Naive thymus-derived CD8-positive, alpha-beta T cell (primary cell): ENCODE measurements at places on chromosomes 4 and X. TPM values are rescaled to one million over a fixed set of nuclear protein-coding genes. Genes with fewer than 3 reads are reported as not detected.

The PRDM8 gene
- total RNA-seq: 11.1 TPM

The CTAG1A gene
- total RNA-seq: not detected

The IRF2 gene
- total RNA-seq: 62.6 TPM

The FABP2 gene
- 0.47 TPM for total RNA-seq

The UGT2A1 gene
- not detected for total RNA-seq

The MAGEC3 gene
- total RNA-seq: not detected

The MAOA gene
- total RNA-seq: 0.22 TPM

The SPON2 gene
- total RNA-seq: 16.5 TPM

The DRP2 gene
- total RNA-seq: not detected

The C4orf51 gene
- not detected for total RNA-seq

The RBM41 gene
- 22.3 TPM for total RNA-seq

The SMIM14 gene
- total RNA-seq: 16.8 TPM

The SLC4A4 gene
- total RNA-seq: 0.08 TPM

The TLR7 gene
- total RNA-seq: 0.52 TPM

The MFAP3L gene
- 4.0 TPM for total RNA-seq

The TMEM150C gene
- not detected for total RNA-seq

- no peak for DNase-seq
Measured at GRCh38 chrX:38149016-38149415, 71.7 kb downstream of the SRPX start.

DNA sequence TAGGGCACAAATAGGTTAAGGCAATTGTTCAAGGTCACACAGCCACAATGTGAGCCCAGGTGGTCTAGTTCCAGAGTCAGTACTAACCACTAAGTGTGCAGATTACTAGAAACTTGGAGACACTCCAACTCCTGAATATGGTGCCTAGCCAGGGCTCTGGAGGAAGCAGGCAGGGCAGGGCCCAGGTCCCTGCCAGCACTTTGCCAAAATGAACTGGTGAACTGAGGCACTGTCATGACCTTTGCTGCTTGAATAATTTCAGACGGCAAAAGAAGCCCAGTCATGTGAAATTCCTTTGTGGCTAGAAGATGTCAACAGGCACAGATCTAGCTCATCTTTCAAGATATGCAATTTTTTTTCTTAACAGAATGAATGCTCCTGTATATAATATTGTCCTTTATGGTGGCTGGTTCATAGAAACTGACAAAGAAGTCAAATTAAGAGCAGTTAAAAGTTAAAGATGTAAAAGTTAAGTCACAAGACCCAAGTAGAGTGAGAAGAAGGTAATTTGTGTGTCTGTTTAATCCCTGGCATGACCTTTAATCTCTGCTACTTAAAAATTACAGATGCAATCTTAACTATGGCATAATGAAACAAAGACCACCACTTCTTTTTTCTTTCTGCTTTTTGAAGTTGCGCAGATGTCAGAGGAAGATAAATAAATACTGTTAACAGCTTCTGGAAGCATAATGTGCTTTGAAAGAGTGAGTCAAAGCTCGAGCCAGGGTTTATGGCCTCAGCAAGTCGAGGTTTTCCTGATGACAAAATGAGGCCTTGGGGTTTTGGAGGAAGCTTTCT lies 54.1 kb downstream of the SHROOM3 start:
- no peak for DNase-seq

DNA sequence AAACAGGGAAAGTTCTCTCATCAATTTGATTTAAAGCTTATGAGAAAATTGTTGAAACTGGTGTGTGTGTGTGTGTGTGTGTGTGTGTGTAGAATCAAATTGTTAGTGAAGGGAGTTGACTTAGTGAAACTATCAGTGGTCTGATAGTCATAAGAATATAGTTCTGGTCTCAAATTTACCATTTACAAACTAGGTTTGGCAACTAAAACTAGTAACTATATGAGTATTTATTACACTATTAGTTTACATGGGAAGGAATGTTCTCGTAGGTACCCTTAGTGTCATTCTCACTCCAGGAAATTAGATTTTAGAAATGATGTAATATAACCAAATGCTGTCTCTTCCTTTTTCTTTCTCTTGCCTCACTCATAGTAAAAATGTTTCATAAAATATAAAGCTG lies 11.9 kb downstream of the SULT1E1 start:
- DNase-seq: no peak

DNA sequence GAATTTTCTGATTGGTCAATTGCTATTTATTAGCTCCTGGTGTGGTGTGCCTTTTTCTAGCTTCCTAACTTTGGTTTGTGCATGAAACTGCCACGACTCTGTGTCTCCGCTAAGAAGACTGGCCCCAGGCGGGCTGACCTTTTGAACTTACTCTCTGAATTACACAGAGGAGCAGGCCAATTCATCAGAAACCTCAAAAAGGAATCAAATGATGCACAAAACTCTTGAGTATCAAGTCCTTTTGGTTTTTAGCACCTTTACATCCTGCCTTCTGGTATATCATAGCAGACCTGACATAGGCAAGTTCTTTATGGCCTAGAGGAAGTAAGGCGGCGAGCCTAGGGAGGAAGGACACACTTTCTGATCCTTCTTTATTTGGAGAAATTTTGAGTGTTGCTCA lies 17.6 kb downstream of the TKTL1 start:
- no peak for DNase-seq

- DNase-seq: no peak
Measured at GRCh38 chr4:40573593-40574311, 55.9 kb downstream of the RBM47 start.

DNA sequence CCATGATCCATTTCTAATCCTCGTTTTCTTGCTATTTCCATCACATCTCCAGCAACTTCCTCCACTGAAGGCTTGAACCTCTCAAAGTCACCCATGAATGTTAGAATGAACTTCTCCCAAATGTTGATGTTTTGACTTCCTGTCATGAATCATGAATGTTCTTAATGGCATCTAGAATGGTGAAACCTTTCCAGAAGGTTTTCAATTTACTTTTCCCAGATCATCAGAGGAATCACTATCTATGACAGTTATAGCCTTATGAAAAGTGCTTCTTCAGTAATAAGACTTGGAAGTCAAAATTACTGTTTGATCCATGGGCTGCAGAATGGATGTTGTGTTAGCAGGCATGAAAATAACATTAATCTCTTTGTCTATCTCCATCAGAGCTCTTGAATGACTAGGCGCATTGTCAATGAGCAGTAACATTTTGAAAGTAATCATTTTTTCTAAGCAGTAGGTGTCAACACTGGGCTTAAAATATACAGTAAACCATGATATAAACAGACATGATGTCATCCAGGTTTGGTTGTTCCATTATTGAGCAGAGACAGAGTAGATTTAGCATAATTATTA lies 268.2 kb downstream of the KCNIP4 start:
- no peak for DNase-seq

GRCh38 chr4:143021384-143021783 lies 163.3 kb upstream of the USP38 start:
- DNase-seq: no peak

- DNase-seq: no peak
Measured at GRCh38 chr4:1775731-1776500, 17.2 kb upstream of the FGFR3 start.

GRCh38 chrX:23901805-23902204 lies 5.9 kb downstream of the APOO start:
- peak; percentile 35 for DNase-seq

DNA sequence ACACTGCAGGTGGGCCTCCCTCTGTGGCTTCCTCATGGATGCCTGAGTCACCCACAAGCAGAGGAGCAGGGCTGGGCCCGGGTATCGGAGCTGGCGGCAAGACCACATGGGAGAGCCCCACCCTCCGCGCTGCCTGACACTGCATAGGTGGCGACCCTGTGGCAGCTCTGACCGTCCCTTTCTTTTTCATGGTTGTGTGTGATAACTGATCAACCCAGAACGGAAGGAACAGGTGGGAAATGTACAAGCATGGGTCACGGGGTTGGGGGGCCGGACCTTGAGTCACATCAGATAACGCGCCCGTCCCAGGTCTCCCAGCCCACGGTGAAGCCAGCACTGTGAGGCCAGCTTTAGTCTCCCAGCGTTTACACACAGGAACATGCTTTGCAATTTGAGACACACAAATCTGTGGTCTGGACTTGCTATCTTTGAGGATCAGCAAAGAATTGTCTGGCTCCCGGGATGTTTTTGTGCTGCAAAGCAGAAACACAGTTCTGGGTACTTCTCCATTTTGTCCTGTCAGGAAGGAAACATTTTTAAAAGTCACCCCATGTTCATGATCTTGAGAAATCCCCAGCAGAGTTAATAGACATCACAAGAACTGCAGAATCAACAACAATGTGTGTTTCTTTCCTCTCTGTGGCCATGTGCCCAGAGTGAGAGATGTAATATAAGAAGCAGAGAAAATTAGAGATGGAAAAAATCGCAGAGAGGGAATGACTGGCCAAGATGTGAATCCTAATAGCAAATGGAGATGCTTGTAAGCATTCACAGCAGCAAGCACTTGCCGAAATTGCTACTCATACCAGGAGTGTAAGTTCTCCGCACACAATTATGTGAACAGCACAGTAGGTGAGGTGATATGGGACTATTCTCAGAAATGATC lies 70.1 kb upstream of the CBR4 start:
- no peak for DNase-seq

DNA sequence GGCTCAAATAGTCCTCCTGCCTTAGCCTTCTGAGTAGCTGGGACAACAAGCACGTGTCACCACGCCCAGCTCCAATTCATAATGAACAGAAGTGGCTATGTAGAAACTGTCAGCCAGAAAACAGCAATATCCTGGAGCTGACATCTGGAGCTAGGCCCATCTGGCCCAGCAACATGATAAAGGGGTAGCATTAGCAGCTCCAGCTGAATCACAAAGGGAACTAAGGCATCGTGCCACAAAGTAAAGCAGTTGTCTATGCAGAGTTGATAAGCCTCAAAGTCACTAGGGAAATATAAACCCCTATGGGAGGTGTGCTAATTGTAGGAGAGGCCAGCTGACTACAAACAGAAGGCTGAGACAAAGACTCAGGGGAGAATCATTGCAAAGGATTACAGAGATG lies 270.5 kb upstream of the GPC4 start:
- DNase-seq: no peak

DNA sequence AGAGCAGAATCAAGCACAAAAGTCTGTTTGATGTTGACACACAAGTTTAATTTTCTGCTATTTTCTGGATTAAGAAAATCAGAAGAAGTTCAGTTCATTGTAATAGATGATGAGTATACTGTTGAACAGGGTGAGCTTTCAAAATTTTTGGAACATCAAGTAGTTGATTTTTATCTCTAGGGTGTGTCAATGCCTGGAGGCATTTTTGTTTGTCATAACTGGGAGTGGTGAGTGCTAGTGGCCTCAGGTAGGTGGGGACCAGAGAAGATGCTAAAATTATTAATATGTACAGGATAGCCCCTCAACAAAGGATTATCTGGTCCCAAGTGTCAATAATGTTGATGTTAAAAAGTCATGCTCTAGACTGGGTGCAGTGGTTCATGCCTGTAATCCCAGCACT lies 279.7 kb upstream of the GNPDA2 start:
- no peak for DNase-seq

DNA sequence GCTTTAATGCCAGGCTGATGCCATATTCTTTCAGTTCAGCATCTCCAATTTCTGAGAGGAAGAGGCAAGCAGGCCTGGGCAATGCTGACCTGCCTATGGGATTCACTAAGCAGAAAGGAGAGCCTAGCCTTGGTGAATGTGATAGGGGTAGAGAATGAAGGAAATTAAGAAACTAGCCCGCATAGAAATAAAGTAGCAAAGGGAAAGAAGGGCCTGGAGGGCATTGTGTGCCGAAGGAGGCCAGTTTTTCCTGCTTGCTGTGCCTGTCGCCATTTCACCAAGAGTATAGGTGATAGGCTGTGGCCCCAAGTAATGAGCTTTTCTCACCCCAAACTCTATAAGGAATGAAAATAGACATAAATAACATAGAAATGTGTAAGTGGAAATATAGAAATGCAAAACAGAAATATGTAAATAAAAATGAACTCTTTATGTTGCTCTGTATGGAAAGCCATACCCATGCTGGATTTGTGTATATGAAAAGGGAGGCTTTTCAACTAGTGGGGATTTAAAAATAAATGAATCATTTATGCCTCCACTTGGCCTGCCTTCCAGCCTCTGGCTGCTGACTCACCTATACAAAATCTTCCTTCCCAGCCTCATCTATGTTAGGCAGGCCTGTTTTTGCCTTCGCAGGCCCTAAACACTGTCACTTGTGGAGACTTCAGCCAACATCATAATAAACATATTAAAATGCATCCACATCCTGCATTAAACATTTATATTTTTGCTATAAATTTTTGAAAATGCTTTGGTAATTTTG lies 5.1 kb upstream of the OCRL start:
- DNase-seq: no peak

DNA sequence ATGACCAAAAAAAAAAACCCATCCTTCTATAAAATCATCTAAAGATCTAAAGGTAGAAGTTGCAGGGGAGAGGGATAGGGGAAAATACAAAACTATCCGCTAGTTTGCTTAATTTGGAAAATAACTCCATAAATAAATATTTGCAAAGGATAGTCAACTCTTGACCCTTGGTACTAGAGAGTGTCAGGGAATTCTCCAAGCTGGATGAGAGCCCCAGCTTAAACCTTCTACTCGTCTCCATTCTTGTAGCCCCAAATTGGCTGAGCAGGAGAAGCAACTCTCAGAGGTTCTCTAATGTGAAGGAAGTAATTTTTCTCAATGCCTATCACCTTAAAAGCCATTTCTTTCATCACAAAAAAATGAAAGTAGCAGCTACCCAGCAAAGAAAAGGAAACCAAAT lies 35.2 kb downstream of the ACSL4 start:
- DNase-seq: no peak

DNA sequence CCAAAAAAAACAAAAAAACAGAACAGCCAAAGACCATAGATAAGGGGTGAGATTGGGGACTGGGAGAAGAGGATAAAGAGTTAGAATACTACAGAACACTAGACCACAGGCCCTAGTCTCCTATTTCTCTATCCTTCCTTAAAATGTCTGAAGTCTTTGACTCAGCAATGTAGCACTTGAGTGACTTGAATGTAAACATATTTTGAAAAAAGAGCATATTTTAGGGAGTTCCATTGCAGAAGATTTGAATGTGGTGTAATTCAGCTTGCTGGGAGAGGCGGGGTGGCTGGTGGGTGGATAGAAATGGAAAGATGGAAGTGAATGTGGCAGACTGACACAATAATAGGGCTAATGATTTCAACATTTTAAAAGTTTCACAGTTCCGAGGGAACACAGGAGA lies 144.9 kb downstream of the CHIC2 start:
- DNase-seq: no peak

- no peak for DNase-seq
Measured at GRCh38 chr4:2888886-2889285, 45.2 kb downstream of the ADD1 start.

DNA sequence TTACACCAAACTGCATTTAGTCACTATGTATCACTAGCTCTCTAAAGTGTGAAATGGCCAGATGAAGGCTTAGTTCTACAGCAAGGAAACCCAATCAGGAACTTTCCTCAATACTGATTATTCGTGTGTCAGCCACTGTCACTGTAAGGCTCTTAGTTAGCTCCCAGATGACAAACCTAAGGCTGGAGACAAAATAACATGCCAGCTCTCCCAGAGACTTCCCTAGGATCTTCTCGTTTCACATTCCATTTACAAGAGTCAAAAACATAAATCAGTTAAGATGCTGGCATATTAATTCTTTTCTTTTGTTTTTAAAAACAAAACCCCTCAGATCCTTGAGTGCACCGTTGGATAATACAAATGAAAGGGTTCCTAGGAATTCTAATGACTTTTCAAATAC lies 88.2 kb upstream of the TFDP3 start:
- DNase-seq: no peak

- DNase-seq: no peak
Measured at GRCh38 chr4:45349859-45350258, 623.5 kb upstream of the GNPDA2 start.

GRCh38 chr4:92232566-92232965 lies 71.2 kb upstream of the GRID2 start:
- no peak for DNase-seq
